Left kidney (tissue), 8 donors: ENCODE measurements at places on chromosomes 5 and 9. TPM values are rescaled to one million over a fixed set of nuclear protein-coding genes. Genes with fewer than 3 reads are reported as not detected.
A peak's percentile ranks its signal among the peaks of the same experiment; 100 is the strongest.

DNA sequence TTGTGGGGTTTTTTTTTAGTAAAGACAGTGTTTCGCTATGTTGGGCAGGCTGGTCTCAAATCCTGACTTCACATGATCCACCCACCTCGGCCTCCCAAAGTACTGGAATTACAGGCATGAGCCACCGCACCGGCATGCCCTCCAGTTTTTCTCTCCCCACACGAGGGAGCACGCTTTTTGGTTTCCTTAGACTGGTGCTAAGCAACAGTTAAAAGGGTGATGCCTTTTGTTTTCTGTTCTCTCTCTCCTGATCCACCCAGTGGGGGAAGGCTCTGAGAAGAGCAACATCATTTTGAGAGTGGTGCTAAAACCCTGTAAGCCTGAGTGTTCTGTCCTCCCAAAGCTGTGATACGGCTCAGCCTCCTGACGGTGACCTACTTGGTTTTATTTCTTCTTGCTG is 146.6 kb downstream of the MAN2A1 start:
- no peak for DNase-seq

- peak; percentile 4 for DNase-seq
Measured at GRCh38 chr9:68747043-68747533, 42.0 kb downstream of the PIP5K1B start.

GRCh38 chr5:153813901-153814300 is 224.8 kb downstream of the FAM114A2 start:
- DNase-seq = no peak

- DNase-seq = peak; percentile 57
Measured at GRCh38 chr9:72271613-72272478, 93.2 kb downstream of the ZFAND5 start.

GRCh38 chr5:89457411-89458331 is 574.7 kb upstream of the MEF2C start:
- no peak for DNase-seq

DNA sequence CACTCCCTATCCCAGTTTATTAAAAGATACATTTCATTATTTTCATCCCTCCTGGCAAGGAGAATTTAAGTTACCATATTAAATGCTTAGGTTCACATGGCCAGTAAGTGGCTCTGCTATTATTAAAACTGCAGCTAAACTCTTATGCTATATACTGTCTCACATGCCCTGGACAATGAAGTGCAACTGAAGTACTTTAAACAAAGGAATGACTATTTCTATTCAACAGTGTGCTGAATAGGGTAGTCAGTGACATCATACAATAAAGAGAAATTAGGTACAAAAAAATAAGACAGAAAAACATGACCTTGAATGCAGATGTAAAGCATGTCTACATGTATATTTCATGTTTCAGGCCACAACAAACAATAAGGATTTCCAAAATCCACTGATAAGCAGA is 282.6 kb upstream of the SMC2 start:
- no peak for DNase-seq

DNA sequence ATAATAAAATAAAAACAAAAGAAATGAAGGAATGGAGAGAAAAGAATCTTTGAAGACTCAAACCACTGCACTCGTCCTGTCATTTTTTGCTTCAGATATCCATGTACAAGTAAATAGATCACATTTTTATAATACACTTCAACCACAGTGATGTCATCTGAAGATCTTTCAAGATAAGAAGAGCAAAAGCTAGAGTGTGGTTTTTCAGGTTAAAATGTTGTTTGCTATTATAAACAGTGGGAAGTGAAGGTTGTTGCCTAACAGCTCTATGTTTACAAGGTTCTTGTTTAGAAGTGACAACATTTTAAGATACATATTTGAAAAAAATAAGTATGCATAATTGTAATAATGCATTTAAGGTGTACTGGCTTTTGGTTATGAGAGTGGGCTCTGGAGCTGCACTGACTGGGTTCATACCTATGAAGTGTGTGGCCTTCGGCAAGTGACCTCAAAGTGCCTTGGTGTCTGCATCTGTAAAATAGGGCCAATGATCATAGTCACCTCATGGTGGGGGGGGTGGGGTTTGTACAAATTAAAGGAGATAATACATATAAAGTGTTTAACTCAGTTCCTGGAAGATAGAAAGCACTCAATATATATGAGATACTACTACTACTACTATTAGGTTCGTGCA is 45.5 kb upstream of the IL7R start:
- no peak for DNase-seq

DNA sequence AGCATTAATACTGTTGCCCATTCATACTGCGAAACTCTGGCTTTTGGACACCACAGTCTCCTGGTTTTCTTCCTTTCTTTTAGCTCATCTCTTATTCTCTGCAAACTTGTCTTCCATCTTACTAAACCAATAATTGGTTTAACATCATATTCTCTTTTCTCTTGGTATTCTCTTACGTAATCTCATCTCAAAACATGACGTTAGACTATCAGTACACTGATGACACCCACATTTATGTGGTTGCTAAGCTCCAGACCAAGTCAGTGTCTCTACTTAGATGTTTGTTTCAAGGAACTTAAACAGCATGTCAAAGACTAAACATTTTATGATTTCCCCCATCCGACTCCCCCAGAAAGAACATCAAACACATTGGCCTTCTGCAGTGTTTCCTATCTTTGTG is 2.1 kb downstream of the PRRC1 start:
- DNase-seq = no peak

Gene GDF9
- 2.1 TPM for polyA plus RNA-seq

Gene ELOVL7
- 20.3 TPM for polyA plus RNA-seq
